ENCODE measurements at places on chromosomes 4 and X. TPM values are rescaled to one million over a fixed set of nuclear protein-coding genes. Genes with fewer than 3 reads are reported as not detected.

SATL1 gene
- polyA plus RNA-seq: 0.40 TPM

NWD2 gene
- polyA plus RNA-seq: 0.15 TPM

FAM184B gene
- 0.41 TPM for polyA plus RNA-seq

ESX1 gene
- not detected for polyA plus RNA-seq

LRAT gene
- polyA plus RNA-seq: 1.1 TPM

JCHAIN gene
- polyA plus RNA-seq: 0.90 TPM

PCDH11X gene
- 0.16 TPM for polyA plus RNA-seq

- DNase-seq: no peak
Observed at GRCh38 chr4:8704632-8705031, 112.1 kb downstream of the CPZ start.

- no peak for DNase-seq
Observed at GRCh38 chr4:139857021-139857420, 191.4 kb downstream of the MGST2 start.

- no peak for DNase-seq
Observed at GRCh38 chr4:43343298-43343697, 450.8 kb downstream of the GRXCR1 start.

DNA sequence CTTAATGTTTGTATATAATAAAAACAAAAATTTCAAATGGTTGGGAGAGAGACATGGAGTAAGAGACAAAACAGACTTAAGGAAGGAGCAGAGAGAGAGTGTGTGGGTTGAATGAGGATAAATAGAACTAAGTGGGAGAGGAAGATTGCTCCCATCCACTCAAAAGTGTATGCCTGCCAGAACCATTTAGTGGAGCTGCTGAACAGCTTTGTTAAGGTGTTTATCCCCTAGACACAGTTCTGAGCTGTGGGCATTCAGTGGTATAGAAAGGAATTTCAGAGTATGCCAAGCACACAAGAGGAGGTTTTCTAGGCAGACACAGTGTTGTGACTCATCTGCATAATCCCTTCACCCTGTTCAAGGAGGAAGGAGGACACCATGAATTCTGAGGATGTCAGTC lies 508.6 kb upstream of the EPHA5 start:
- DNase-seq: no peak

DNA sequence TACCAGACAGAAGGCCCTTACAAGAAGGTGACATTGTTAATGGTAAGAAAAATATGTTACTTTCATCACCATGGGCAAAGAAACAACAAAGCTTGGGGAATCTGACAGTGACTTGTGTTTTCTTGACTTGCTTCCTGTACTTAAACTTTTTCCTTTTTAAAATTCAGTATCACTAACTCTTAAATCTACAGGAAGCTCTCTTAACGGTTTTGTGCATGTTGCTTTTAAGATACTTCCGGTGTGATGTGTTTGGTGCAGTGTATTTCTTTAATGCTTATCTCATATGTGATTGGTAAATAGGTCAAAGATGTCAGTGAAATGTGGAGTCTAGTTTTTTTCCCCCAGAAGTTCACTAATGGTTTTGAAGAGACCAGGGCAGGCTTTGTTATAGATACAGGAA lies 45.2 kb downstream of the ADH5 start:
- no peak for DNase-seq

- no peak for DNase-seq
Observed at GRCh38 chr4:7045961-7046921, 3.1 kb downstream of the TADA2B start.

- DNase-seq: no peak
Observed at GRCh38 chr4:7590899-7591298, 156.2 kb upstream of the PSAPL1 start.

DNA sequence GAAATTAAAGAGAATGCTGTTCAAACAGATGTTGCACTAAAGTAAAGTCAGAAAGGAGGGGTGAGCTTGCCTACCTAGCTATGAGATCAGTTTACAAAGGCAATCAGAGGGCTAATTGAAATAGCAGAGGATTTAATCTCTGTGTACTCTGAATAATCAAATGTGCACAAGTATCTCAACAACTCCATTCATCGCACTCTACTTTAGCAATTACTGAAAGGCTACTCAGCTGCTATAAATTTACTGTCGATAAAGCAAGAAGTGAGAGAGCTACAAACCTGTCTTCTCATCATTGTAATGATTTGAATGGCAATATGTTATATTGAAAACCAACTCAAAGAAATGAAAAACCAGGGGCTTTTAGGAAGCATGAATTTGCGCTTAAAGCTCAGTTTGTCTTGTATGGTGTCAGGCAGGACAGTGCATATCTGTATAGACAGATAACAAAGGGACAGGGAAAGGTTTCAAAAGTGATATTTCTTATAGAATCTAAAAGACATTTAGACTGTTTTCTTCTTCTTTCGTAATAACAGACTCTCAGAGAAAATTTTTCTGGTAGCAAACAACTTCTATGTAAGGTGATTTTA lies 34.8 kb downstream of the GC start:
- no peak for DNase-seq

DNA sequence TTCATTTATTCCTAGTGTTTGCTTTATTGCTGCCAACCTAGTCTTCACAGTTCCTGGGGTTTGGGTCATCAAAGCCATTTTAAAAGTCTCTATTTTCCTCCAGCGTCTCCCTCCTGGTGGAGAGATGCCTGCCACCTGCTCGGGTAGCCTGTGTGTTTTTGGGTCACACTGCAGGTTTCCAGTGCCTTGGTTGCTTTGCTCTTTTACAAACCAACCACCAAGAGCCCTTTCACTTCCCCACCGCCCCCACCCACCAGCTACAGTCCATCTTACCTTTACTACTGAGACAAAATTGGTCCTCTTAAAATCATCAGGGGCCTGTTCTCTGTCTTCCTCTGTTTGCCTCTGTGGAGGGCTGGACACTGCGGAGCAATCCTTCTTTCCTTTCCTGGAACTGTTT lies 280.5 kb upstream of the GATB start:
- no peak for DNase-seq

DNA sequence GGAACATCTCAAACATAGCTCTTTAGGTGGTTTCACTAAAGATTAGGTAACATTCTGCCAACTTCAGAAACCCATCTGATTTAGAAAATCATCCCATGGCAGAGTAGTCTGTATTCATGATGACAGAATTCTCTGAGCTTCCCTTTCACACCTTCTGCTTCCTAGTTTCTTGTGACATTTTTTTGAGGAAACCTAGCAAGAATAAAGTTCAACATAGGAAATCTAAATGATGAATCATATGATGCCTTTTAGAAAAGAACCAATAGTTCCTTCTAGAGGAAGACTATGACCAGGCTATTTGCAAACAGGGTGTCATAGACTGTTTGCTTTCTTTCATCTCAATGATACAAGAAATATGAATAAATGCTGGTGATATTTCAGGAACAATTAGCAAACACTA lies 49.8 kb upstream of the CAMK2D start:
- no peak for DNase-seq

DNA sequence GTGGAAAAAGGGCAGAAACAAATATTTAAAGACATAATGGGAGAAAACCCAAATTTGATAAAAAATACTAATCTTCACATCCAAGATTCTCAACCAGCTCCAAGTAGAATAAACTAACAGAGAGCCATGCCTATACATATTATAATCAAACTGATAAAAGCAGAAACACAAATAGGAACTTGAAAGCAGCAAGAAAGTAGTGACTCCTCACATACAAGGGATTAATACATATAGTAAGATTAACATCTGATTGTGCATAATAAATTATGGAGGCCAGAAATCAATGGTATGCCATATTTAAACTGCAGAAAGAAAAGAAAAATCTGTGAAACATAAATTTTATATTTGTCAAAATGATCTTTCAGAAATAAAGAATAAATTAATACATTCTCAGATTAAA lies 454.3 kb upstream of the PCDH10 start:
- DNase-seq: no peak

GRCh38 chrX:75547783-75548182 lies 24.9 kb upstream of the ZDHHC15 start:
- DNase-seq: no peak

DNA sequence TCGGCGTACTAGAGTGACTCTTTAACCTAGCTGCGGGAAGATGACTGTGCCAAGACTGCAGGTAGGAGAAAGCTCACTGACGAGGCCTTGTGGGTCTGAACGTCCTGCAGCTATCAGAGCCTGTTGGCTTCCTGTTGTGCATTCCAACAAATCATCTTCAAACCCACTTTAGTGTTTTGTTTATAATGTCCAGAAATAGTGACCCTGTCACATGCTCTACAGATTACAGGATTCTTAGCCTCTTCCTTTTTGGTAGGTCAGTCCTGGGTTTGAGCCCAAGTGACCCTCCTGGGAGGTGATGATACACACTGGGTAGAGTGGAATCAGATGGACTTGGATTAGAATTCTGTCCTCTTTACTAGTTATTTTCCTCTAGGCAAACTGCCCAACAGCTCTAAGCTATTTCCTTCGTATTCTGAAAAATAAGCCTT lies 33.2 kb downstream of the HTT start:
- DNase-seq: no peak

DNA sequence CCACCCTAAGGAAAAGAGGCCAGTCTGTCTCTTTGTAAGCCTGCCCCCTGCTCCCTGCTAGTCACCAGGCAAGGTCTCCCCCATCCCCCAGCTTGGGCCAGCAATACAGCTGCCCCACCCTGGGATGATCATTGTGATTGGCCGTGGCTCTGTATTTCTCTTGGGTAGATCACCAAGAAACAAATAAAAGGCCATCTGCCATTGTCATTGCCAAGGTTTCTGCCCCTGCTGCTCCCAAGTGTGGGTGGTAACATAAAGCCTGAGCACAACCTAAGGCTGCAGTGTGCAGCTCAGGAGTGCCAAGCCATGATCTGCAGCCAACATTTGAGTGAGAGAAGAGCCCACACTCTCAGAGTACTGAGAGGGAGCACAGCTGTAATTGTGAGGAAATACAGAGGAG lies 241.0 kb upstream of the POF1B start:
- DNase-seq: no peak

GRCh38 chrX:117752745-117753144 lies 363.9 kb downstream of the KLHL13 start:
- no peak for DNase-seq

- DNase-seq: no peak
Observed at GRCh38 chr4:110480031-110480549, 4.1 kb downstream of the ENPEP start.

DNA sequence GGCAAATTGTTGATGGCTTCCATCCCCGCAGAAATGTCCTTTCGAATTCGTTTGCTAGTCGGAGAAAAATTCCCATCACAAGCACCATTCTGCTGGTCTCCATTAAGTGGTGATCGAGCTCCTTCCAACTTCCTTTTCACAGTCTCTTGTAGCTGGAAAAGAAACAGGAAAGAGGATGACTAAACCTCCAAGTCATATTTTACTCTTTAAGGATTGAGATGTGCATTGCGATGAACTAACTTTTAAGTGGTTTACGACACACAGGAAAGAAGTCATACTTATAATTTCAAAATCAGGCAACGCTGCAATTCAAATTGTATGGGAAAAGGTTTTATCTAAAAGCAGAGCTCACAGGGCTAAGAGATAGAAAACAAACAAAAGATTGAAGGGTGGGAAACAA lies 225.2 kb downstream of the MGST2 start:
- DNase-seq: no peak

DNA sequence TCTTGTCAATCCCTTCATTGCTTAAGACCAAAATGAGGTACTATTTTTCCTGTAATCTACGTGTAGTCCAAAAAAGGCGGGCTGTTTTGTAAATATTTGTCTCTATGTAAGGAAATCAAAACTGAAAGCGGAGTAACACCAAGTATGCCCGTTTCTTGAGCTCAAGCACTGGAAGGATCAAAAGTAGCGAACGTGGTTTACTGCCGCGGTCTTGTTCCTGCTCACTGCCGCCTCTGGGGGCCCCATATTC lies 71.5 kb downstream of the AFF1 start:
- DNase-seq: no peak

DNA sequence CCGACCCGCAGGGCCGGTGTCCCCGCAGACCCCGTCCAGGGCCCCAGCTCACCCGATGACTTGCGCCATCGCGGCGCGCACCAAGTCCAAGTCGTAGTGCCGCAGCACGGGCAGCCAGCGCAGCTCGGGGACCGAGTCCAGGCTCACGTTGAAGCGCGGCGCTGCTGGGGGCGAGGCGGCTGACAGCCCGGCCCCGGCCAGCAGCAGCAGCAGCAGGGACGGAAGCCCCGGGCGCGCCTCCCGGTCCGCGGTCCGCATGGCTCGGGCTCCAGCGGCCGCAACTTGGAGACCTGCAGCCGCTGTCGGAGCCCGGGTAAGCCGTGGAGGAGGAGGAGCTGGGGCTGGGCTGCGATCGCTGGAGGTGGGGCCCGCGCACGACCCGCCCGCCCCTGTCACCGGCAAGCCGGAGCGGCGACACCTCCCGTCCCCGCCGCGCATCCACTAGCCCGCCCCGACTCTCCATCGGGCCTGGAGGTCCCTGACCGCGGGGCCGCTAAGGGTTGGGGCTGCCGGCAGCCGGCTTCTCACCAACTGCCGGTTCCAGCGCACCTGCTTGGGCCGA lies at the start of gene NAAA:
Gene NAAA (minus strand): TSS at position 322 of the 562 bp plus-strand sequence. CDS start 64 bp downstream, at position 258.
- DNase-seq: no peak

Measured in right renal pelvis (tissue), 4 donors.